ENCODE measurements at places on chromosomes 5 and 9. TPM values are rescaled to one million over a fixed set of nuclear protein-coding genes. Genes with fewer than 3 reads are reported as not detected.

DNA sequence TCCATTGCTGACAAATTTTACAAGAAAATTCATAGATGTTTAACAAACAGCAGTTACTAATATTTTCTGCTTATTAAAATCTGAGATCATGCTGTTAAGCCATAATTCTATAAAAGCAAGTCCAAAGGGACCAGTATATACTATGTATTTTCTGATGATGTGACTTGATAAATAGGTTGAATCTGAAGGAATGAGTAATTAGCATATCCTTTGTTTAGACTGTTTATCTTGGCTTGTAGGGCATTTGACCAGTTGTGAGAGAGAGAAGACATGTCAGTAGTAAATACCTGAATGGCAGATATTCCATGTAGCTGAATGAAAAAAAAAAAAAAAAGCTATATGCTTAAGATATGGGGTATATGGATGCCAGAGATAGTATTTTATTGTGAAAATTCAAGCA, 14.6 kb downstream of the CPEB4 start:
- DNase-seq, result no peak

DNA sequence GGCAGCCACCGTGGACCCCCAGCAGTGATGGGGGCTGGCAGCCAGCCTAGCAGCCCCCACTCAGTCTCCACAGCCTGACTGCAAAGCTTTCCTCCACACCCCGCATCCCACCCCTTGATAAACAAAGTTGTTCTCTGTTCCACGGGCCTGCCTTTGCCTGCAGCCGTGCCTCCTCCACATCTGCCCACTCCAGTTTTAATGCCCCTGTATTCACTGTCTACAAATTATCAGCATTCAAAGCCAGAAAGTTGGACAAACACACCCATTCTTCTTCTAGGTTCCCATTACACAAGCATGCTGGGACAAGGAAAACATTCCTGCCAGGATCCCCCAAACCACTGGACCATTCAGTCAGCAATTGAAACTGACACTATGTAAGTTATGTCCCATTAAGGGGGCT, 23.0 kb upstream of the NR5A1 start:
- no peak for DNase-seq

- DNase-seq, result peak; percentile 73
Observed at GRCh38 chr9:34380511-34381315, 4.0 kb upstream of the MYORG start.

PCDHA9 gene
- 0.24 TPM for polyA plus RNA-seq

LOX gene
- polyA plus RNA-seq, result 10.9 TPM

DNA sequence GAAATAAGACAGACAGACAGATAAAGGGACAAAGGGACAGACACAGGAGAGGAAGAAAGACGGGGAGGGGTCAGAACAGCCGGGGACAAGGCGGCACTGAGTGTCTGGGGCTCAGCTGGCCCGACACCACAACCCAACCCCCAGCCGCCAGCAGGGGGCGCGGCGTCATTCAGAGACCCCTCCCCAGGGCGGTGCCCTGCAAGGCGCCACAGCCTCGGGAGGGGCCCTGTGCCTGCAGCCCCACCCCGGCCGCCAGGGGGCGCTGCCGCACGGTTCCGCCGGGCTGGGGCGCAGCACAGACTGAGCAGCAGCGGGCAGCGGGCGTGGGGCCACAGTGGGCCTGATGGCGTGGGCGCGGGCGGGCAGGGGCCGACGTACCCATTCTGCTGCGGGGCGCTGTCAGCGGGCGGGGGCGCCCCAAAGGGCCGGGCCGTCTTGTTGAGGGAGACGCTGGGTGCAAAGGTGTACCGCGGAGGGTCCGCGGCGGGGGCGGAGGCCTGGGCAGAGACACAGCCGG, 5.9 kb downstream of the PDLIM7 start:
- DNase-seq, result no peak

DNA sequence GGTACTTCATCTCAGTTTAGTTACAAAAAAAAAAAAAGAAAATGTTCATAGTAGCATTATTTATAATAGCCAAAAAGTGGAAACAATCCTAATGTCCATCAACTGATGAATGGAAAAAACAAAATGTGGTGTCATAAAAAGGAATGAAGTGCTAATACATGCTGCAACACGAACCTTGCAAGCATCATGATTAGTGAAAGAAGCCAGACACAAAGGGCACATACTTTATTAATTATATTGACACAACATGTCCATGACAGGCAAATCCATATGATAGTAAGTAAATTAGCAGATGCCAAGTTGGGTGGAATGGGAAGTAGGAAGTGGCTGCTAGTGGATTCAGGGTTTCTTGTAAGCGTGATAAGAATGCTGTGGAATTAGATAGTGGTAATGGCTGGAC, 54.2 kb downstream of the PCDHGC5 start:
- no peak for DNase-seq

SLC1A1 gene
- polyA plus RNA-seq, result 42.5 TPM

- no peak for DNase-seq
Observed at GRCh38 chr5:168339109-168339771, 47.8 kb downstream of the WWC1 start.

DNA sequence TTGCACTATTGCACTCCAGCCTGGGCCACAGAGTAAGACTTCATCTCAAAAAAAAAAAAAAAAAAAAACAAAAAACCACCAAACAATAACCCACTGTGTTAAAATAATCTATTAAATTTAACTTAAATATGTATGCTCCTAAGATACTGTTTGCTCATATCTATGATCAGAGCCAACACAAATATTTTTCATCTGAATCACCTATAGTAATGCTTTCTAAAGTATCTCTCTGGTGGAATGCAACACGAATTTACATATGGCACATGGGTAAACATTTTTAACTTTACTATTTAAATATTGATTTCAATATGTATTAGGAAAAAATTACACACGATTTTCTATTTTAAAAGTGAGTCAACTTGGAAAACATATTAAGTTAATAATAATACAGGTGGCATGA, 196.4 kb downstream of the RFX3 start:
- no peak for DNase-seq

DNA sequence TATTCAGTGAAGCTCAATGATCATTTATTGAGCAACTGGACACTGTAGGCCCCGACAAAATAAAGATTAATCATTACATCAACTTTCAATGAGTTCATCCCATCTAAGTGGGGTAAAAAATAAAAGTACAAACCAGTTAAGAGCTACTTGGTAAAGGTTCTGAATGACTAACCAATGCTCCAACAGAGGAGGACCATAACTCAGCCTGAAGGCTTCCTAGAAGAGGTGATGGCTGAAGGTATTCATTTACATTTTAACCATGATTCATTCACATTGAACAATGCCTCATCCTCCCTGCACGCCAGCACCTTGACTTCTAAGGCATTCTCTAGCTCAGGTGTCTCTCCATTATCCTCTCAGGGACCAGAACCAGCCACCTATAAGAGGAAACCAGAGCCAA, 201.4 kb downstream of the ZNF462 start:
- DNase-seq, result no peak

DNA sequence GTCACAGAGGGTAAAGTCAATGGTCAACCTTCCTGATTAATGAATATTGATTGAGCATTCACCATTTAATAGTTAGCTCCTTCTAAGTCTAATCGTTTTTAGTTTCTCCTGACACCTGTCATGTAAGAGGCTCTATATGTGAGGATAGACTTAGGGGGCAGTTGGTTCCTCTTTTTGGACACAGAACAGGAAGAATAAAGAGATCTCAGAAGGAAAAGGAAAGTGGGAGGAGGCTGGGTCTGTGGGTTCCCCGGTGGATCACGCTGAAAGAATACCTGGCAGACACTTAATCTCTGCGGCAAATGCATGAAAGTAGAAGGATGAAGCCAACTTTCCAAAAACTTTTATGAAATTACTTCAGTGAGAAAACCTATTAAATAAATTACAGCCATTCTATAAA, 98.4 kb downstream of the PDE4D start:
- DNase-seq, result no peak

NEURL1B gene
- 13.5 TPM for polyA plus RNA-seq

GRCh38 chr9:121207371-121207940, 5.8 kb upstream of the RAB14 start:
- no peak for DNase-seq

DNA sequence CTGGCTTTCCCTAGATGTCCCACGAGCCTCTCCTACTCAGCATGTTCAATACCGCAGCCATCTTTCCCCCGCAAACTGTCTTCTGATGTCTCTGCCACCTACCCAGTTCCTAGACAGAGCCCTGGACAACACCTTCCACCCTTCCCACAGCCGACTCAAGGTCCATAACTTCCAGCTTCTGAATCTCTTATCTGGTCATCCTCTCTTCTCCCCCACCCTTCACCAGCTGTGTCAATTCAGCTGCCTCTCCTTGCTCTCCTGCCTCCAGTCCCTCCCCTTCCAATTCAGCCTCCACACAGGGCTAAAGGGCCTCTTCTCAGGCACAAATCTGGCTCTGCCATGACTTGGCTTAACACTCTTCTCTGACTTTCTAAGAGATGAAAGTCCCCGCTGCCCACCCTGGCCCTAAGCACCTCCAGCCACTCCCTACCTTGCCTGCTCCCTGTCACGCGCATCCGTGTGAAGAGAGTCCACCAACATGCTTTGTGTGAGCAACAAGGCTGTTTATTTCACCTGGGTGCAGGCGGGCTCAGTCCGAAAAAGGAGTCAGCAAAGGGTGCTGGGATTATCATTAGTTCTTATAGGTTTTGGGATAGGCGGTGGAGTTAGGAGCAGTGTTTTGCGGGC, 25.2 kb downstream of the AQP7 start:
- no peak for DNase-seq

GARNL3 gene
- polyA plus RNA-seq, result 24.0 TPM

- DNase-seq, result peak; percentile 69
Observed at GRCh38 chr5:59522201-59522831, 371.2 kb downstream of the PDE4D start.

Data from large intestine (tissue), 12 donors.